Pons (tissue), 1 donor: ENCODE measurements at places on chromosomes 1 and 21.

DNA sequence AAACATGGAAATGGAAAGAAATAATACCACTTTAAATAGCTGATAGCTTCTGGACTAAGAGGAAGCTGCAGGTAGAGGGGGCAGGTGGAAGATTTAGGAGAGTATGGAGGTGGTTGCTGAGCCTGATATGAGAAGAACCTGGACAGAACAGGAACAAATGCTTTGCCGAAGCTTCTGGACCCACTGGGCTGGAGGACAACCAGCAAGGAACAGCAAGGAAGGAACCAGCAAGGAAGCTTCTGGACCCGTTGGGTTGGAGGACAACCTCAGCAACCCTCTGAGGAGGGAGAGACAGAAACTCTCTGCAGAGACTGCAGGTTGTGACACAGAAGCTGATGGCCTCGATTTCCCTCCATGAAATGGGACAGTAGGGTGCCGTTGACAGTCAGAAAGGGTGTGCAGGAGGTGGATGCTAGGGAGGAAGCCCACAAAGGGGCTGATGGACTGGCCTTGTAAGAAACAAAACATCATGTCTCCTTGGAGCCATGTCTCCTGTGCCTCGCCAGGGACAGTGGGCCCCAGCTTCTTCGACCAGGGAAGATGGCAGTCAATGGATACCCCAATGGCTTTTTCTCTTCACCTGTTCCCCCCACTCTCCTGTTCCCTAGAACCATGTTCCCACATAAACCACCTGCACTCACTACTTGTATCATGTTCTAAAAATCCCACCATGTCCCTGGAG, 8.3 kb upstream of the WNT3A start:
- no peak for DNase-seq

DNA sequence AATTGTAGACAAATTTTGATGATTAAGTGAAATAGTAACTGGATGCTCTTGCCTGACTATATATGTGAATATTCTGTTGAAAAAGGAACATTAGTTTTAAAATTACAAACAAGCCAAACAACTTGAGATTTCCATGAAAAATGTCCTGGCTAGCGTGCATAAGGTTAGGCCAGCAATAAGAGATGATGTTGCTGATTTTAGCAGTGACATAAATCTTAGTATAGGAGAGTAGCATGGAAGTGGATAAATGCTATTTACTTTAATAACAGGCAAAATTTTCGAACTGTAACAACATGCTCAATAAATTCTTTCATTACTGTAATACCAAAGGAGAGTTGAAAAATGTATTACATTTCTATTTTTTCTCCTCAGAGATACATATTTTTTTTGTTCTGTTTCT, 266.6 kb downstream of the LRRC7 start:
- no peak for DNase-seq

GRCh38 chr1:222754366-222755139, 17.6 kb downstream of the FAM177B start:
- peak; percentile 74 for DNase-seq

DNA sequence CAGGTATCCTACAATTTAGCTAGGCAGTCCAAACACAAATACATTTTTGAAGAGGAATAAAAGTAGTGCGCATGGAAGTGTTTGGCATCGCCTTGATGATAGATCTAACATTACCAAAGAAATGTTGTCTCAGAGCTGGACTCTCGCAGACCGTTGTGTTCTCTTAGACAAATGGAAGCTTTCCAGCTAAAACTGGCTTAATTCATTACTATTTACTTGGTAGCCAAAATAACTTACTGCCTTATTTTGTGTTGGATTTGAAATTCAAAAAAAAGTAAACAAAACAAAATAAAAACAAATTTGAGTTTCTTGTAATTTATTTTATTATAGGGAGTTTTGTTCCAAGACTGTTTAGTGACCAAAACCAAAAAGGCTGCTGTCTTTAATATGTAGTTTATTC, 51.6 kb downstream of the PDE4B start:
- no peak for DNase-seq

DNA sequence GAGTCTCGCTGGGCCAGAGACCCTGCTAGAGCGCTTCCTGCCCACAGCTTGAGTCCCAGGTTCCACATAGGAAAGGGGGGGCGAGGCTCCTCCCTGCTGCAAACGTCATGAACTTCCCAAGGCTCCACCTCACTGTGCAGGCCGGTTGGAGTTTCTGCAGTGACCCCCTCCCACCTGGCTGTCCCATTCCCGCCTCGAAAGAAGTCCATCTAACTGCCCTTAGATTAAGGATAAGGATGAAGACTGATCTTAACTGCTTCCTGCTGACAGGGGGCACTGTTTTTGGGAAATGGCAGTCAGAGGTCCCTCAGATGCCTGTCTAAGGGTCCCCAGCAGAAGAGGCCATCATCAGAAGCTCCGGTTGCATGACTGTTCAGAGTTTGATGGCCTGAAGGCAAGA, 62.7 kb downstream of the STUM start:
- no peak for DNase-seq

DNA sequence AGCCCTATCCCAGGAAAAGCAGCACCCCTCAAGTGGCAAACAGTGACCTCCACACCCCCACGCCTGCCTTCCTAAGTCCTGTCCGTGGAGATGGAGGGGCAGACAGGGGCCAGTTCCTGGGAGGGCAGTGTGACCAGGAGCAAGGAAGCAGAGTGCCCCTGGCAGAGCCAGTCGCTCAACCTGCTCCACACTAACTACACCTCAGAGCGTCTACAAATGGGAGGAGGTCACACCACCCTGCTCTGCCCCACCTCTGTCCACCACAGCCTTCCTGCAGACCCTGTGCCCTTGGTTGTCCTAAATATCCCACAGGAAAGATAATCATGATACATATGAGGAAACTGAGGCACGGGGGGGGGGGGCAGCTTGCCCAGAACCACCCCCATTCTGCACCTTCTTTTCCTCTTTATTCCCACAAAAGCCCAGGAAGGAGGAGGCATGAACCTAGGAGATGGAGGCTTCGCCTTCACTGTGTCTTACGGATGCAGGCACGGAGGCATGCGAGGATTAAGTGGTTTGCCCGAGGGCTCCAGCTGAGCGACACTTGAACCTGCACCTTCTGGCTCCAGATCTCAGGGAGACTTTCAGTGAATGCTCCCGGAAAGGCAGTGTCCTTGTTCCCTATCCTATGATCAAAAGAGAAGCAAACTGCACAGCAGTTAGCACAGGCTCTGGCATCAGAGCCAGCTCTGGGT, 42.7 kb upstream of the SELENON start:
- no peak for DNase-seq

- no peak for DNase-seq
Measured at GRCh38 chr1:29145739-29146437, 22.2 kb upstream of the TMEM200B start.

DNA sequence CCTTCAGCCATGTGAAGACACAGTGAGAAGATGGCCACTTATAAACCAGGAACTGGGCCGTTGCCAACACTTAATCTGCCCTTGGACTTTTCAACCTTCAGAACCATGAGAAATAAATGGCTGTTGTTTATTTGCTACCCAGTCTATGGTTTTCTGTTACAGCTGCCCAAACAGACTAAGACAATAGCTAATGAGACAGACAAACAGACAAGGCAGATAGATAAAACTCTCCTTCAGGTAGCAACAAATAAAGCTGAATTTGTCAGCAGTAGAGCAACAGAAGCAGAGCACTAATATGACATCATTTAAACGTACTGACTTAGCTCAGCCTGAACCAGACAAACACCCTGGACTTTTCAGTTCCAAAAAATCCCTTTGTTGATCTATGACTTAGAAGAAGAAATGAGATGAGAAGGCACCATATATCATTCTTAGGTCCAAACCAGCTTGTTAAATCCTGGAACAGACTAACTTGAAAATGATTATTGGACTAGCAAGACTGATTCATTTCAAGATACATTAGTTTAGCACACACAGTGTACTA, 27.0 kb downstream of the ZZZ3 start:
- no peak for DNase-seq

DNA sequence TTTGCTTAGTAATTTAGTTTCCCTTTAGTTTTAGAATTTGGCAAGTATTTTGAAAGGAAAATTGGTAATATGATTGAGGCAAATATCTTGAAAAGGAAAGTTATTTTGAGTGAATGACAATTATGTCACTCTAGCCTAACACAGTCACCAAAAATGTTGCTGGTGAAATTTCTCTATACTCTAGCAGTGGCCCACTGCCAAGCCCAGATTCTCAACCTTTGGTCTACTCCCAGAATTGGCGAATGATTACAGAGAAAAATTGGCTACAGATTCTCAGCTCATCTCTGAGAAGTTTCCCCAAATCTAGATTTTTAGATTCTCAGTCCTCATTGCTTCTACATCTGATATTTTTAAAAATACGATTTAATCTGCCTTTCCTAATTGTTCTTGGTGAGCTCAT, 84.9 kb downstream of the PIGK start:
- DNase-seq, result no peak

DNA sequence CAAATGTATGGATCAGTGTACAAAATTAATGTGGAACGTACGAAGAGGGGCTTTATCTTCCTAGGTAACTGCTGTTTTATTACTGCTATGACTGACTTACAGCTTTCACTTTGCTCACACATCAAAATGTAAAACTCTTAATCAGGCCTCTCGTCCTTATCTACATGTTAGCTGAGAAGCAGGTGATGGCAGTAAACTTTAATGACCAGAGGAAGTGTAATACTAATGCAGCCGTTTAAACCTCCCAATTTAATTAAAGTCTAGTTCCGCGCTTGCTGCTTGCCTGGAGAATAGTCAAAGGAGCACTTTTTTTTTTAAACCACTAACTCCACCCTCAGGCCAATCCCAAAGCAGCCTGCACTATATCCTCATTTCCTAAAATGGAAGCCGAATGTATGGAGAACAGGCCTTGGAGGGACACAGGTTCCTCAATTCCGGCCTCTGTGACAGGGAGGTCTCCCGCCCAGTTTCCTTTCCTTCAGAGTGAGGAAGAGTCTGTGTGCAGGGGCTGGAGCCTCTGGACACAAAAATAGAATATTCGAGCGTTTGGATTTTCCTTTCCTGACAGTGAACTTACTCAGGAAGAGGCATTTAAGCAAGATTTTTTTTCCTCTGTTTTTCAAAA, 36.7 kb upstream of the RASAL2 start:
- DNase-seq, result no peak

DNA sequence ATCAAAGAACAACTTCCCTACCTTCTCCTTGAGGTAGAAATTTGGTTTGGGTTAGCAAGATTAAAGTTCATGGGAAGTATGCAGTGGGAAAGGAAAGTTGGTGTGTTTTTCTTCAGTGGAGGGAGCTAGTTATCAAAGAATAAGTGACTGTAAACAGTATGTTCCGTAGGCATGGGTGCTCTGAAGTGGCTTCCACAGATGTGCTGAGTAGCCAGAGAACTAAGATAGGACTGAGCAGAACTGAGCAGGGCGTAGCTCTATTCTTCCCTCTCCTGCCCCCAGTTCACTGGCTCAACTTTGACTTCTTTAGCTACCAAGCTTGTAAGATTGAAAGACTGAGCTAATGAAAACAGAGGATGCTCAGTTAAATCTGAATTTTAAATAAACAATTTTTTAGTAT, 3.4 kb downstream of the ADCY10 start:
- DNase-seq, result no peak

DNA sequence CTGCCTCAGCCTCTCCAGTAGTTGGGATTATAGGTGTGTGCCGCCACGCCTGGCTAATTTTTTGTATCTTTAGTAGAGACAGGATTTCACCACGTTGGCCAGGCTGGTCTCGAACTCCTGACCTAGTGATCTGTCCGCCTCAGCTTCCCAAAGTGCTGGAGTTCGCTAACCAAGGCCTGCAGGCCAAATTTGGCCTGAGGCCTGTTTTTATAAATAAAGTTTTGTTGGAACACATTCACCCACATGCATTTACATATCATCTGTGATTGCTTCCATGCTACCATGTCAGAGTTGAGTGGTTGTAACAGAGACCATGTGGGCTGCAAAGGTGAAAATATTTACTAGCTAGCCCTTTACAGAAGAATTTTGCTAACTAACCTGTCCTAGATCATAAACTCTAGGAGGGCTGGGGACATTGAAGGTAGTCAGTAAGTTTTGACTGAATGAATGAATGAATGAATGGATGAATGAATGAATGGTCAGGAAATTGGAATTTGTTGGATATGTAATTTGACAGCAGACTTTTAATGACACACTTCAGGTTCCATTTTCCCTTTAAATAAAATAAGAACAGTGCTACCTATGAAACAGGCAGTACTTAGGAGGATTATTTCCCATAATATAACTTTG, 38.4 kb downstream of the ROR1 start:
- DNase-seq, result no peak

GRCh38 chr1:162368451-162368850, 8.2 kb downstream of the SPATA46 start:
- DNase-seq, result no peak

DNA sequence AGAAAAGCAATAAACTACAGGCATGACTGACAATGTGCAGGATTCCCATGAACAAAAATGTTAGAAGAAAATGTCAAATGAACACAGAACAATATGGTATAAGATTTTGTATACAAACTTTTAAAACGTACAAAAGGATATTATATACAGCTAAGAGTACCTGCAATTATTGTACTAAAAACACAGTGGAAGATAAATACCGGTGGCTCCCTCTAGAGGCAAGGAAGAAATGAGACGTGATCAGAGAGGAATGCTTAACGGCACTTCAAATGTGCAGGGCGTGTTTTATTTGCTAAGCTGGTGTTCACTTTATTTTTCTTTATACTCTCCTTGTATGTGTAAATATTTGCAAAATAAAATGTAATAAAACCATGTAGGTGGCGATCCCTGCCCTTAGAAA, 191.8 kb upstream of the SAMSN1 start:
- DNase-seq, result peak; percentile 66

- DNase-seq, result no peak
Measured at GRCh38 chr1:232806186-232806510, 932 bp downstream of the MAP10 start.

GRCh38 chr1:214566158-214567104, 15.0 kb upstream of the PTPN14 start:
- DNase-seq, result no peak

DNA sequence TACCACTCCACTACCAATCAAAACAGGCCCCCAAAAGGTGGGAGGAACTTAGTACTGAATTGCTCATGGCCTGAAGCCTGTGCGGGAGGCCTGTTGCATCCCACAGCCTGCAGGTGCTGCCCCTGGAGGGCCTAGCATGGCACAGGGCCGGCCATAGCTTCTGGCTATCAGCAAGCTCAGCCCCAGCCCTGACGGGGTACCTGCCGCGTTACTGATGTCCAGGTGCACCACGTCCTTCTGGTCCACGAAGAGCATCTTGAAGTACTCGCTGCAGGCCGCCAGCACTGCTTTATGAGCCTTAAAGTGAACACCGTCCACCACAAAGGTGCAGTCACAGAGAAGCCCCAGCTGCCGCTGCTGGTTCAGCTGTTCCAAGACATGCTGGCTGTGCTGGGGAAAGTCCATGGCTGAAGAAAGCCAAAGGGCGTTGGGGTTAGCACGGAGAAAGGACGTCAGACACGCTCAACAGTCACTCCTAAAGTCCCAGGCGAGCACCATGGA, 27.8 kb downstream of the ZBTB17 start:
- DNase-seq, result no peak

DNA sequence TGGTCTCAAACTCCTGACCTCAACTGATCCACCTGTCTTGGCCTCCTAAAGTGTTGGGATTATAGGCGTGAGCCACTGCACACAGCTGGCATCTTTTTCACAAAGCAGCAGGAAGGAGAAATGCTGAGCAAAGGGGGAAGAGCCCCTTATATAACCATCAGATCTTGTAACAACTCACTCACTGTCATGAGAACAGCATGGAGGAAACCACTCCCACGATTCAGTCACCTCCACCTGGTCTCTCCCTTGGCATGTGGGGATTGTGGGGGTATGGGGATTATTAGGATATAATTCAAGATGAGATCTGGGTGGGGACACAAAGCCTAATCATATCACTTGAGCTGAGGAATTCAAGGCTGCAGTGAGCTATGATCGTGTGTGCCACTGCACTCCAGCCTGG, 3.0 kb upstream of the MFSD2A start:
- DNase-seq, result no peak

- no peak for DNase-seq
Measured at GRCh38 chr1:229964281-229964680, 102.8 kb upstream of the GALNT2 start.
